ENCODE measurements at places on chromosomes 2 and 18. TPM values are rescaled to one million over a fixed set of nuclear protein-coding genes. Genes with fewer than 3 reads are reported as not detected.

Gene CSRNP3
- 1.4 TPM for total RNA-seq

Gene IL1R2
- not detected for total RNA-seq

Gene PTCD3
- total RNA-seq: 215 TPM

Gene CNGA3
- not detected for total RNA-seq

DNA sequence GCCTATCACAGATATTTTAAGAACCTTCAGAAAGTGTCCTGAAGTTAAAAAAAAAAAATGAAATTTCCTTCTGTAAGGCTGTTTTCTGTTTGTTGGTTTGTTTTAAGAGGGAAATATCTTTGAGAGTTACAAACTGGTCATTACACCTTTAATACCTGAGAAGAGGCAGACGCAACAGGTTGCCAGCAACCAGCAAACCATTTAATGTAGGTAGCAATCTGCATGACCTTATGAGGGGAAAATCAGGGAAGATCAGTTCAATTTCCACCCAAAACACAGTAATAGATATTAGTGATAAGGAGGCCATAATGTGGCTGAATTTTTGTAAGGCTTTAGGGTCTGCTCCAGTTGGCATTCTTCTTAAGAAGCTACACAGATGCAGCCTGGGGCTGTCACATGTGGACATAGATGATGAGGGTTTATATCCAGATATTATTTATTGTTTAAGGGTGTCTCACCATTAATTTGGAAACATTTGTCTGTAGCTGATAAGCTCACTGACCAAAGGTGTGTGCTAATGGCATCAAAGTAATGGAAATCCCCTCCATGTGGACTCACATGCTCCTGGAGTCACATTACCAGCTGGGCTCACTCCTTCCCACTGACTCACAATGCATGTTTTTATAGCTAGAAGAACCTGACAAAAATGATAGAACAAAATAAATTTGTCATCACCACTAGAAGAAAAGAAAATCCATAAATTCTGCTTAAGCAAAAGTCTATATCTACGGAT is 83.5 kb upstream of the DTNA start:
- DNase-seq: no peak

GRCh38 chr2:27977731-27978312 is 87.3 kb downstream of the BABAM2 start:
- DNase-seq: no peak

Gene SERPINB4
- not detected for total RNA-seq

- no peak for DNase-seq
Measured at GRCh38 chr2:23355001-23355400, 30.0 kb upstream of the KLHL29 start.

DNA sequence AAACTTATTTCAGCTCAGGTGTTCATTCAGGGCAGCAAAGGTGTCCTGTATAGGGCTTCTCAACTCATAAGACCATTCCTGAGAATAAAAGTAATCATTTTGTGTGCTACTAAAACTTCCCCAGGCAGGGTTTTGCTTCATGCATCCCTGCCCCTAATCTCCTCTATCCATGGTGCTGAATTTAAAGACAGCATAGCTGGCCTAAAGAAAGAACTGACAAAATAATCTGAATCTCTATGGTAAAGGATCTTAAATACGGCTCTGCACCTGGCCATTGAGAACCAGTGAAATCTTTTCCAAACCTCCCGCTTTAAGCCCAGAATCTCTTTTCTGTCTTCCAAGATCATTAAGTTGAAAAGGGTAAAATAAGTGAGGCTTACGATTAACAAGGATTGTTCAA is 292.1 kb upstream of the KLHL29 start:
- peak; percentile 11 for DNase-seq

Gene MYCN
- not detected for total RNA-seq

- no peak for DNase-seq
Measured at GRCh38 chr2:237629739-237630138, 2.4 kb downstream of the LRRFIP1 start.

Gene SPR
- total RNA-seq: not detected

Gene QPCT
- 52.6 TPM for total RNA-seq

Gene DPP4
- not detected for total RNA-seq

Gene CPLX4
- not detected for total RNA-seq

- DNase-seq: no peak
Measured at GRCh38 chr18:75875559-75875958, 448.1 kb upstream of the SMIM21 start.

DNA sequence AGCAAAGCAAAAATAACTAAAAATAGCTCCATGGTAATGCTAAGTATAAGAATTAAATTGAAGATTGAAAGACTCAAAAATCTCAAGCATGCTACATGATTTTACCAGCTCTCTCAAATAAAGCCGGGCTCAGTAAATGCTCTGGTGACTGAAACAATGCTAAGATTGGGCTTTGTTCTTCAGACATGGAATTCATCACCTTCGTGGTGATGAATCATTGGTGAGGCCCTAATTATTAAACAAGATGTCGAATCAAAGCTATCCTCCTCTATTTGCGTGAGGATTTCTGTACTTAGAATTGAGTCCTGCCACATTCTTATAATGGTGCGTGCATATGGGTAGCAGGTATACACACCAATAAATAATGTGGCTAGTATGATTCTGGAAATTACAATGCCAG is 58.8 kb upstream of the LRRTM1 start:
- DNase-seq: no peak

Gene ALLC
- total RNA-seq: not detected

GRCh38 chr2:205687641-205687956 is 5.3 kb downstream of the NRP2 start:
- DNase-seq: no peak

DNA sequence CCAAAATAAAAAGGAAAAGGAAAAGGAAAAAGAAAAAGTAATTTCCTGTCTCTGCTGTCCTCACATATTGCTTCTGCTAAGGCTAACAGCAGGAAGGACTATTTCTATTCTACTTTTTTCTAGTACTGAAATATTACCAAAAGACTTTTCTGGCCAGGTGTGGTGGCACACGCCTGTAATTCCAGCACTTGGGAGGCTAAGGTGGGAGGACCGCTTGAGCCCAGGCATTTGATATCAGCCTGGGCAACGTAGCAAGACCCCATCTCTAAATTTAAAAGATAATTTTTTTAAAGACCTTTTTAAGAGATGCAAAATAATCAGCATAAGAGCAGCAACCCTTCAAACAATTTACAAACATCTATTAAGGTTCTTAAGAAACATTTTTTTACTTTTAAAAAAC is 31.2 kb downstream of the FASTKD1 start:
- DNase-seq: no peak

Data from OCI-LY7 (cell line).